Bronchial epithelial cell (primary cell): ENCODE measurements at places on chromosomes 16 and 17. TPM values are rescaled to one million over a fixed set of nuclear protein-coding genes. Genes with fewer than 3 reads are reported as not detected.

ODAD4 gene
- 0.13 and 0.26 TPM in 2 replicates for total RNA-seq

LDAF1 gene
- total RNA-seq, result 59.4 and 90.6 TPM in 2 replicates

EVPLL gene
- total RNA-seq, result 10.3 and 14.6 TPM in 2 replicates

SNX20 gene
- total RNA-seq, result not detected in 2 replicates

KRT39 gene
- not detected in 2 replicates for total RNA-seq

CD300H gene
- not detected in 2 replicates for total RNA-seq

SPNS2 gene
- 3.9 and 22.8 TPM in 2 replicates for total RNA-seq

UBN1 gene
- 17.6 and 21.8 TPM in 2 replicates for total RNA-seq

TNFSF13 gene
- total RNA-seq, result 2.6 and 3.7 TPM in 2 replicates

KRT36 gene
- total RNA-seq, result under 0.01 TPM in 1 of 2 replicates, not detected in the other

ITGA2B gene
- under 0.01 TPM in 1 of 2 replicates, not detected in the other for total RNA-seq

KRT12 gene
- total RNA-seq, result not detected in 2 replicates

USP36 gene
- total RNA-seq, result 18.8 and 21.6 TPM in 2 replicates

DHRS7C gene
- not detected in 2 replicates for total RNA-seq

KIF19 gene
- total RNA-seq, result not detected in 2 replicates

TBC1D3G gene
- not detected in 2 replicates for total RNA-seq

TBC1D3C gene
- total RNA-seq, result 0.38 TPM in 1 of 2 replicates, not detected in the other

ZNF750 gene
- total RNA-seq, result 3.2 and 13.8 TPM in 2 replicates

KATNIP gene
- total RNA-seq, result 14.7 and 21.8 TPM in 2 replicates

ATXN7L3 gene
- total RNA-seq, result 32.4 and 46.3 TPM in 2 replicates

PITPNM3 gene
- 25.0 and 42.9 TPM in 2 replicates for total RNA-seq

AATK gene
- 0.51 and 0.79 TPM in 2 replicates for total RNA-seq

FAM83G gene
- 28.4 and 35.5 TPM in 2 replicates for total RNA-seq

C16orf74 gene
- 157 and 167 TPM in 2 replicates for total RNA-seq

KPNB1 gene
- 211 and 279 TPM in 2 replicates for total RNA-seq

SEPTIN1 gene
- under 0.01 TPM in 1 of 2 replicates, not detected in the other for total RNA-seq

TAC4 gene
- total RNA-seq, result not detected in 2 replicates

SMYD4 gene
- 7.9 and 10.4 TPM in 2 replicates for total RNA-seq

MPV17L gene
- total RNA-seq, result 0.13 and 0.53 TPM in 2 replicates

RND2 gene
- total RNA-seq, result under 0.01 and 0.38 TPM in 2 replicates

CLDN9 gene
- under 0.01 and 0.13 TPM in 2 replicates for total RNA-seq
